Panc1 (cell line): ENCODE measurements at places on chromosomes 4 and X. TPM values are rescaled to one million over a fixed set of nuclear protein-coding genes. Genes with fewer than 3 reads are reported as not detected.

GRCh38 chrX:148047200-148047599, 66.1 kb downstream of the FMR1NB start:
- DNase-seq, result no peak

DNA sequence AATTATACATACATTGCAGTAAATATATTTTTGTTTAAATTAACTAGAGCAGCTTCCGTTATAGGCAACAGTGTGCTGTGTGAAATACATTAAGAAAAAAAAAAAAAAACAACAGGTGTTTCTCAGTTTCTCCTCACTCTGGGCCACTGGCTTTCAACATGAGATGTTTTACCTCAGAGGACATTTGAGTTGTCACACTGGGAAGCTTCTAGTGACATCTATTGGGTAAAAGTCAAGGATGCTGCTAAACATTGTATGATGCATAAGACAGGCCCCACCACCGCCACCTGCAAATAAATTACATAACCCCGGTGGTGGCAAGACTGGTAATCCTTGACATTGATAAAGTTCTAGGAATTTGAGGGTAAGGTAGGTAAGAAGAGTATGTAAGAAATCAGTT, 1512.2 kb downstream of the C4orf33 start:
- DNase-seq, result no peak

MID1 gene
- 32.4 TPM for total RNA-seq

MAP9 gene
- 9.8 TPM for total RNA-seq

DNA sequence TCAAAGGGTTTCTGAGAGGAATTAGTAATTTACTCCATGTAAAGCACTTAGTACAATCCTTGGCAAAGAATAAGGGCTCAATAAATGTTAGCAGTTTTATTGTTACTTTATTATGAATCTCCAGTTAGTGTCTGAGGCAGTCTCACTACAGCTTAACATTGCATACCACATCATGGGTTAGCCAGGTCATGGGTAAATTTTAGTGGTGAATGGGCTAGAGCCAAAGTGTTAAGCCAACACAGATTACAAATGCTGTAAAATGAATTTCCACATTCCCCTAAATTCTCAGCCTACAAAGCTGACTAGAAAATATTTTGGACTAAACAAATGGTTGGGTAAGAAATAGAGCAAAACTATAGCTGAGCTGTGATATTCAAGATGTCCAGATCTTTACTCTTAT, 72.4 kb downstream of the NRK start:
- DNase-seq, result no peak

GRCh38 chr4:187270154-187270553, 546.5 kb upstream of the FAT1 start:
- no peak for DNase-seq
